ENCODE measurements at places on chromosomes 5 and 9. TPM values are rescaled to one million over a fixed set of nuclear protein-coding genes. Genes with fewer than 3 reads are reported as not detected.

DNA sequence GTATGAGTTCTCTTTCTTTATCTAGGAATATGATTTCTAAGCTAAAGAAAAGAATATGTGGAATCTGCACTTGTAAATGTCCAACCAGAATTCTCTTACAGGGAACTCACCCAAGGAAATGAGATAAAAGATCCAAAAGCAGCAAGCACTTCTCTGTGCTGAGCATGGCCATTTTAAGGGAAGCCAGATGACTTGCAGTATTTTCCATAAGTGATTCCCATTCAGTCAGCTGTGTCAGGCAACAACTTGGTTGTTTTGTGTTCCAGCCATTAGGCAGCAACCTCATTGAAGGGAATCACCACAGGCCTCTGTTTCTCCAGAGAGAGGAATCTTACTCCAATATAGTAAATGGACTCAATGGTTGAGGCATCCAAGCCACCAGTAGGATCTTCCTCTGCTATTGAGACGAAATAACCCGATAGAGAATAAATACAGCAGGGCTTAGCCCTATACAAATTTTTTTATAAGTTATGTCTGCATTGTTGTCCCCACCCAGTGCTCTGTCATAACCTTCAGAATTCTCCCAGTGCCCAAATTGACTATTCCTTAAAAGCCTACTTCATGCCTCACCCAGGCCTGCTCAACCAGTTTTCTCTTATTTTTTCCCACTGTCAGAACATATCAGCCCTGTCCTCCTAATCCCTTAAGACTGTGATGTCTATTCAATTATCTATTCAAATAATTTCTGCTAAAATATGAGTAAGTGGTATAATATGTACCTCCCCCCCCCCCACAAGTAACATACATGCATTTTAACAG lies 236.6 kb downstream of the PJA2 start:
- no peak for DNase-seq

C5orf52 gene
- not detected for polyA plus RNA-seq

CEP72 gene
- polyA plus RNA-seq = 10.6 TPM

MARCHF3 gene
- polyA plus RNA-seq = 0.39 TPM

GRCh38 chr5:174837919-174838902 lies 113.8 kb downstream of the MSX2 start:
- DNase-seq = peak; percentile 49

CCDC183 gene
- 1.1 TPM for polyA plus RNA-seq

RGS7BP gene
- polyA plus RNA-seq = not detected

DNA sequence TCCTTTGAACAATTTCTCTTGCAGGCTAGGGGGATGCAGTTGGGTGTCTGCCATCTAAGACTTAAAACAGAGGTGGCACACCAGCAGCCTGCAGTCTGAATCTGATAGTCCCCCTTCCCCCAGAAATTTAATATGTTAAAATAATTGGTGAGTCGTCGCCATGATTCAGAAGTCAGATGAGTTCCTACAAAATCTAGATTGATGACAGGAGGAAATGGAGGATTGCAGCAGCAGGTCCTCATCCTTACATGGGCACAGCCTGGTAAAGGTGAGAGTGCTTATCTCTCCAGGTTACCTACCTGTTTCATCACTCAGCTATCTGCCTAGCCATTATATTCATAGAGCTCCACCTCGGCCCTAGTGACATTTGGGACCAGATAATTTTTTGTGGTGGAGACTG lies 112.3 kb downstream of the PCSK1 start:
- DNase-seq = no peak

- no peak for DNase-seq
These were observed 253.9 kb downstream of the TAF11L14 start for GRCh38 chr5:17888155-17888554.

WDR38 gene
- 0.12 TPM for polyA plus RNA-seq

- no peak for DNase-seq
These were observed 20.6 kb upstream of the AUH start for GRCh38 chr9:91382298-91382697.

DNA sequence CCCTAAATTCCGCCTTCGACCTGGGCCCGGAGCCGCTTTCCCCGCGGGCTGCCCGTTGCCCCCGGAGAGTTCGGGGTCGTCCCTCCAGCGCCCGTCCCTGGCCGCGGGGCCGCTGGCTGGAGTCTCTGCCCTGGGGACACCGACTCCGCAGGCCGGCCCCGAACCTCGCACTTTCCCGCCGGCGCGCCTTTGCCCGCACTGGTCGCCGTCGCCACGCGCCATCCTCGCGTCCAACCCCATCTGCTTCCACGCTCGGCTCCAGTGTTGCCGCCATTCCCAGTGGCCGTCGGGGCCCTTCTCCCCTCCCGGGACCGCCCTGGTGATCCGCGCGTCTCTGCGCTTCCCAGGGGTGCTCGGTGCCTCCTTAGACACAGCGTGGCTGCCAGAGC lies 11.0 kb downstream of the LHX3 start:
- no peak for DNase-seq

DOK3 gene
- 7.1 TPM for polyA plus RNA-seq

PRELID2 gene
- polyA plus RNA-seq = 9.8 TPM

GRCh38 chr9:24793787-24794186 lies 248.1 kb upstream of the IZUMO3 start:
- DNase-seq = no peak

GRCh38 chr5:29229461-29229860 lies 1964.0 kb upstream of the CDH6 start:
- DNase-seq = no peak

DNA sequence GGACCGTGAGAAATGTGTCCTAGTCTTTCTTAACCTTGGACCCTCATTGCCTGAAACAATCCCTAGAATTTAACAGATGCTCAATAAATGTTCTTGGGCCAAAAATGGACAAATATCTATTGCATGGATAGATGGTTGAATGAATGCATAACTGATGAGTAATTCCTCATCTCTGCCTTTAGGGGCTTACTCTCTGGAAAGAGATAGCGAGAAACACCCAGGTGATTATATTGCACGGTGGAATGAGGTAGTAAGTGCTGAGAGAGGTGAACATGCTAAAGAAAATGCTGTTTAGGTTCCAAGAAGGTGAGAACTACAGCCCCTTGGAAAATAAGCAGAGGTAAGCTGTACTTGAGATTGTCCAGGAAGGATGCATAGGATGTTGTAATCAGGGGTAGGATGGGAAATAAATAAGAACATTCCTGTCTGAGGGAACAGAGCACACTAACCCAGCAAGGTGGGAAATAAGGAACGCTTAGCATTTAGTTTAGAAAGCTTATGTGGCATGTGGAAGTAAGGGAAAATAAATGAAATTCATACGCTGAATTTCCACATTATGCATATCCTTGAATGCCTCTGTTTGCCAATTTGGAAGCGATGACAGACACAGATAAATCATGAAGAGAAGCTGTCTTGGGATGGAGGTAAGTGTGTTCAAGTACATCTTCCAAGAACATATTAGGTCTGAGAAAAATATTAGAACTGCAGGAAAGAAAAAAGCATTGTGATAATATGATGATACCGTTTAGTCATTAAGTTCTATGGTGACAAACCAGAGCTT lies 426.6 kb downstream of the ARHGEF28 start:
- DNase-seq = no peak

GRCh38 chr5:132385326-132386105 lies 16.0 kb downstream of the SLC22A5 start:
- DNase-seq = peak; percentile 89

GPR151 gene
- polyA plus RNA-seq = not detected

DNA sequence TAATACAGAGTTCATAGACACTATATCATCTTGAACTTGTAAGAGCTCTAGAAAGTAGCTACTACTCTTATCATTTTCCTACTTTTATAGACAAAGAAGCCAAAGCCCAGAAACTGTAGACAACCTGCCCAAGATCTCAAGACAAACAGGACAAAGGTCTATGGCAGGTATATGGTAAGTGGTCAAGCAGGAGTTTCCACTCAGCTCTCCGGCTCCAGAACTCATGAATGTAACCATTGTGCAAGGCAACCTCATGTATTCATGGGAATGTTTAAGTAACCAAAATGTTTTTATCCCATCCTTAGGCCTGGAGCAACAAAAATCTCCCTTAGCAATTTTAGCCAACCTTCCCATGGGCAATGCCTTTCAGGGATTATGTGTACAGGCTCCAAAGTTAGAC lies 163.4 kb upstream of the PUM3 start:
- DNase-seq = no peak

- no peak for DNase-seq
These were observed 320.2 kb downstream of the RFX3 start for GRCh38 chr9:3205421-3206095.

DNA sequence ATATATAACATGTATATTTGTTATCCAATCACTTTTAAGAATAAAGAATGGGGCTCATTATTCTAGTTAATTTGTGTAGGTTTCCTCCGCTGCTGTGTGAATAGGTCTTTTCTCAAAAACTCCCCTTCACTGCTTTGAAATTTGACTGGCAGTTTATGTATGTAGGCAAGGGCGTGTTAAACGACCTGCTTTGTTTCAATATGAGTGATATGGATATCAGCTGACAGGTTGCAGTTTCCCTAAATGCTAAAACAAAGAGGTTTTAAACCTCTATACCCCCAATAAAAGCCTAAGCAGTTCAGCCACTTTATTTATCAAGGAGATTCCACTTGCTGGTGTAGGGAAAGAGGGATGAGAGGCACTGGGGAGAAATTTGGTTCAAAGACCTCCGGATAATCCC lies 159.6 kb downstream of the TMEM167A start:
- DNase-seq = no peak

- DNase-seq = no peak
These were observed 74.3 kb downstream of the EPB41L4B start for GRCh38 chr9:109246533-109246932.

GRCh38 chr9:110048976-110049698 lies 158.8 kb downstream of the C9orf152 start:
- DNase-seq = no peak

DNA sequence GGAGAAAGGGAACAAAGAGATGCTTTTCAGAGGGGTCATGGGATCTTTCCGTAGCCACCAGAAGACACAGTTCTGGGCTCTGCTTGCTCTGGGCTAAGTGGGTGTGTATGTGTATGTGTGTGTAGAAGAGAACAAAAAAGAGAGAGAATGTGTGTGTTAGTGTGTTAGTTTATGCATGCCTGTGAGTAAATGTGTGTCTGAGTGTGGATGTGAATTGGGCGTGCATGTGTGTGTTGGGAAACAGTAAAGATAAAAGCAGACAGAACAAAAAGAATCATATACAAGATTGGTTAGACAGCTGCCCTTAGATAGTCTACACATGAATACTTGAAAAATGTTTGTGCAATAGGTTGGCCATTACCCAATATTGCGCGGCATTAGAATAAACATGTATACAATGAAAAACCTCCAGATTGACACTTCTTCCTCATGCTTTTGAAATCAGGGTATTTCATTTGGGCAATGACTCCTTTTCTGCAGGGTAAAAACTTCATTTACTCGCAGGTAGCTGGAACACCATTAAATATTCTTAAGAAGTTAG lies 36.5 kb upstream of the HSPA9 start:
- no peak for DNase-seq

ZBTB6 gene
- polyA plus RNA-seq = 7.7 TPM

GRCh38 chr9:134060546-134060945 lies 7.3 kb downstream of the BRD3 start:
- DNase-seq = no peak

PBX3 gene
- polyA plus RNA-seq = 10.7 TPM

DNA sequence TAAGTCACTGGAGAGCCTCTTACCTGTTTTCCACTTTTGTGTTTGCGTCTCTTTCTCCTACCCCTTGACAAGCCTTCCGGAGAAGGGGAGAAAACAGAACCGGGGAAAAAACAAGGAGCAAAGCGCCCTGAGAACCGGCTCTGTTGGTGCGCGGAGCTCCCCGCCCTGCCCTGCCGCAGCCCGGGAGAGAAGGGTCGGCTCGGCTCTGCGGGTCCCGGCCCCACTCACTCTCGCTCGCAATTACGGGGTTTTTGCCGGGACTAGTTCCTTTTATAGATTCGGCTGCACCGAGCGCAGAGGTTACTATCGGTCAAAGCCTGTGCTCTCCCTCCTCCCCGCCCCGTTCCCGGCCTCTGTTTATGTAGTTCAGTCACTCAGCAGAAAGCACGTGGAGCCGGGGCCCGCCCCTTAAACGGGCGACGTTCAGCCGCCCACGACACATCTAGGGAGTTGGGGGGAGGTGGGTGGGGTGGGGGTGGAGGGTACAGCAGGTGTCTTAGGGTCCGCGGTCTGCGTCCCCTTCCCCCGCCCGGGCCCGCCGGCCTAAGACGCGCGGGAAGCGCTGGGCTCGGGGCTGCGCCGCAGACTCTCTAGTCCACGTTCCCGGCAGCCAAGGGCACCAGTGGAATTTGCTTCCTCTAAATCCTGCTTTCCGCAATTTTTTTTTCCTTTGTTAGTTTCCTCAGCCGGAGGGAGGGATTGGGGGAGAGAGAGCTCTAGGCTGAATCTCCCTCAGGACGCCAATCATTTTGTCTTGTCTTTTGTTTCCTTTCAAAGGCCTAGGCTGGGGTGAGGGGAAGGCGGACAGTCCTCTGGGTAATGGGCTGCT lies at the start of gene ABCA1:
ABCA1 (minus strand) TSS at position 244 of the 829 bp plus-strand sequence. CDS start 24,476 bp downstream, outside the sequence.
- peak; percentile 79 for DNase-seq

DNA sequence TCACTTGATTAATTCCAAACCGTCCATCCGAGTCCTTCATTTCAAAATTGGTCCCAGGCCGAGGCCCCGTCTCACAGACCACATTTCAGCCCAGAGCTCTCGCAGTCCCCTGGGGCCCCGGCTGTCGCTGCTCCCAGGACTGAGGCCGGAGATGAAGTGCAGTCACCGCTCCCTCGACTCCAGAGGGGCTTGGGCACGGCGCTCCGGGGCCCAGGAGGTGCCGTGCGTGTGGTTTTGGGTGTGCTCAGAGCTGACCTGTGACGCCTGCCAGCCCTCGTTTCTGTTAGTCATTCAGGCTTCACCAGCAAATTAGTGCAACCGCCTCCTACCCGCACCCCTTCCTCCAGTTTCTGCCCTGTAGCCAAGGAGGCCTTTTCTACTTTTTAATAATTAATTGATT lies 48.7 kb upstream of the PHYKPL start:
- DNase-seq = no peak

NMUR2 gene
- polyA plus RNA-seq = not detected

PRR7 gene
- polyA plus RNA-seq = 11.2 TPM

MEF2C gene
- polyA plus RNA-seq = 0.06 TPM

GRCh38 chr9:75601280-75601679 lies 289.2 kb upstream of the PCSK5 start:
- DNase-seq = no peak

- no peak for DNase-seq
These were observed 544.5 kb downstream of the CSNK1G3 start for GRCh38 chr5:124056326-124056990.

GRCh38 chr9:4691795-4692194 lies 12.4 kb downstream of the CDC37L1 start:
- no peak for DNase-seq

- DNase-seq = no peak
These were observed 148.4 kb downstream of the C5orf15 start for GRCh38 chr5:133819977-133820471.

LCN2 gene
- 2.3 TPM for polyA plus RNA-seq

HRH2 gene
- 0.58 TPM for polyA plus RNA-seq

DNA sequence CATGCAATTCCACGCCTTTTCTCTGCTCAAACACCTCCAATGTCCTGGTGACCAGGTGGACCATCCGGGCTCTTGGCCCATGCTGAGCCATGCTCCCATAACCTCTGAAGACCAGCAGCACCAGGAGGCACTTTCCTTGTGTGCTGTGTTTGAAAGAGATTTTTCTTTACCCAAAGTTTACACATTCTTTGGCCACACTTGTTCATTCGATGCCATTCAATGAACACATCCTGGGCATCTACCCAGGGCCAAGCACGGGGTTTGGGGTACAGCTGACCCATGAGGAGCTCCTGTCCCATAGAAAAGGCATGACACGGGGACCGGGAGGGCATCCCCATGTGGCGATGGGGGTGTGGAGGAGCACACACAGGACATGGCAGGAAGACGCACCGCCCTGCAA lies 77.1 kb upstream of the IRX1 start:
- DNase-seq = no peak

EGFLAM gene
- not detected for polyA plus RNA-seq

GRCh38 chr9:77731930-77732329 lies 83.8 kb upstream of the GNA14 start:
- DNase-seq = no peak
